ENCODE measurements at places on chromosomes 7 and 10.

DNA sequence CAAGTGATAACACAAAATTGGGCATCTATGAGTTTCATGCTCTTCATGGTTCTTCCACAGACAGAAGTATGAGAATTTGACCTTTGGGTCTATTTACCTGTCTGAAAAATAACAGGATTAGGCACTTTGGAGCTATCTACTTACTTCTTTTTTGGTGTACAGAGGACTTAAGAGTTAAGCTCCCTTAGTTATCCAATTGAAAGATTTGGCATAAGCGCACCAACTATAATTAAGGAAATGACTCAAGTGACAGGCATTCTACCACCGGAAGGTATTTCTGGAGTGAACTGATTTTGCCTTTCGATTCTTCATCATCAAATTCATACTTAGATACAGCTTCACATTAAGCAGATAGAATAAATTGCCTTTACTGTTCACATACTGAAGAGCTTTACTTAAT, 43.9 kb downstream of the IFIT5 start:
- no peak for DNase-seq

GRCh38 chr10:62261666-62262065, 7.0 kb downstream of the RTKN2 start:
- DNase-seq, result no peak

- no peak for DNase-seq
Measured at GRCh38 chr7:36088553-36088952, 64.5 kb upstream of the EEPD1 start.

- DNase-seq, result no peak
Measured at GRCh38 chr7:157702311-157703023, 365.7 kb downstream of the DNAJB6 start.

DNA sequence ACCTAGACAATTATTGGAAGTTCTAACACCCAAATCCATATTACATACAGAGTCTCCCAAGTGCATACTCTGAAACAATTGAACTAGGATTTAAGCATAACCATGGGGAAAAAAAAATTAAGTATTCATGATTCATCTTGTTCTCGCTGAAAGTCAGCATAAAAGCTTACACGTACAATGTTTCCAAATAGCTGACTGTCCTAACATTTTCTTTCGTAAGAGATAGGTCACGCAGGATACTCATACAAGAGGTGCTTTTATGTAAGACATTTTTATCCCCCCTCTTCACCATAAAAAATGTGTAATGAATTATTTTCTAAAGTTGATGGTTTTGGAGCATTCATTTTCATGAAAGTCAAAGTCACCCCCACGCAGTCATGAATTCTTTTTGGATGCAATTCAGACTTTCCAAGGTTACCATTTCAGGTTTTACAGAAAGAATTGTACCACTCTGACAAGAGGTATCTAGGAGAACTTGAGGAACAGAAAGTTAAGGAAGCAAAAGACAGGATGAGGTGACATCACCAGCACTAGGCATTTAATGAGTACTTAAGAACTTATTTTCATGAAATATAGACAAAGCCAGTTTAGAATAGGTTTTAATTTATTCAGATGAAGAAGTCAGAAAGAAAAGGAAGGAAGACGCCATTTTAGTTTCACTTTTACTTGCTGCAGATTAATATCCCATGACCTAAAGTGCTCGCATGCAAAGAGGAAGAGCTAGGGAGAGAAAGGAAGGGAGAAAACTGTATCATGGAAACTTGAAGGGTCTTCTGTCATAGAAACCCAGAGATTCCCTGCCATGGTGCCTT, 55.8 kb downstream of the TMEM26 start:
- DNase-seq, result no peak

DNA sequence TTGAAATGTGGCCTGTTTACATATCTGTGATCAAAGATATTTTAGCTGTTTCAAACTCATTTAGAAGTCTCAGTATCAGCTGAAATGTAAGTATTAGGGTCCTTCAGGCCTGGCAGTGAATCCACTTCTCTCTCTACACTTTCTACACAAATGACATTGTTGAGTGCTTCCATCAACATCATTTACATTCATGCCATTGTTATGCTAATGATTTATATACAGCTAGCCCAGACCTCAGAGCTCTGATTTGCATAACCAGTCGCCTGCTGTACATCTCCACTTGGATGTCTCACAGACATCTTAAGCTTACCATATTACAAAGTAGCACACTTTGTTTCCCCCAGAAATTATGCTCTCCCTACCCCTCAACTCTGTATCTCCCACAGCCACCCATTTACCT, 71.6 kb downstream of the GSDME start:
- DNase-seq, result no peak

- DNase-seq, result no peak
Measured at GRCh38 chr7:68963552-68963951, 634.7 kb upstream of the AUTS2 start.

- no peak for DNase-seq
Measured at GRCh38 chr7:7202375-7202720, 20.0 kb downstream of the C1GALT1 start.

DNA sequence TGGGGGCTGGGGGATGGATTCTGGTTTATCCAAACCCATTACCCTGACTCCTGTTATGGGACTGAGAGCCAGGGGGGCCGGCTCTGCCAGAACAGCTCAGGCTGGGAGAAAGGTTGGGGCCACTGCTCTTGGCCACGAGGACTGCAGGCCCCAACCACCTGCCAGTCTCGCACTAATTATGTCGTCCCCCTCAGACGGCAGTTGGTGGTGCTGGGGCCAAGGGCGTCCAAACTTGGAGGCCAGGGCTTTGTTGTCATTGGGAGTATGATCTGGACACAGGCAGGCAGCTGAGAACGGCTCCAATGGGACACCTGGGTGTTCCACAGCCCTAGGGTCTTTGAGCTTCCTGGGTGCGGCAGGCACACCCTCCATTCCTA, 34.7 kb downstream of the DRGX start:
- DNase-seq, result no peak

- no peak for DNase-seq
Measured at GRCh38 chr10:62402508-62402907, 28.3 kb downstream of the ZNF365 start.

GRCh38 chr10:105096316-105096715, 455.2 kb downstream of the SORCS3 start:
- DNase-seq, result no peak

- no peak for DNase-seq
Measured at GRCh38 chr10:63822496-63822895, 301.3 kb downstream of the REEP3 start.

DNA sequence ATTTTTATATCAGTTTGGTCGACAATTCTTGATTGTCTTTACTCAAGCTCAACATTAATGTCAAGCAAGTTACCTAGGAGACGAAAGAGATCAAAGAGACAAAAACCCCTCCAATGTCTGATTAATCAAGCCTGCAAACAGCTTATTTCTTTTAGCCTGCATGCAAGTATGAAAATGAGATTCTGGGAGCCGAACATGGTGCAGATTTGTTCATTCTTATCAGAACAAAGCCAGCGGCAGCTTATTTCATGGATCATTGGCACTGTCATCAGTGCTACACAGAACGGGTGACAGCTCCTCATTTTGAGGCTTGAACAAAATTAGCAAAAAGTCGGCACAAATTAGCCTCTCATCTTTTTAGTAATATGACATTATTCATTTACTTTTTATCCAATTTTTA, 26.5 kb downstream of the FAM204A start:
- no peak for DNase-seq

DNA sequence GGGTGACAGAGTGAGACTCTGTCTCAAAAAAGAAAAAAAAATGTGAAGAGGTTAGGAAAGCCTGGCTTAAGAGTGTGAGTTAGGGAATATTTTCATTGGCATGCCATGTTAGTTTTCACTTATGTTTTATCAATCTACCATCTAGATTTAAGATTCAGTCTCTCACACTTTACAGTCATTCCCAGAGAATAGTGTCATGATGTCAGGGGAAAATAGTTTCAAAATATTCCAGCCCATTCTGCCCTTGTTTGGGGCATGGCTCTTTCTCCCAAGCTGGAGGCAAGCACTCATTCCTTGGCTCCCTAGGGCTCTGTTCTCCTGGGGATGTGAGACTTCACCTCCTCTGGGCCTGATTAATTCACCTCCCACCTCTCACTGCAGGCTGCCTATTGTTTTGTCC, 331.5 kb downstream of the CXCL12 start:
- no peak for DNase-seq

GRCh38 chr10:72831696-72832409, 61.7 kb upstream of the OIT3 start:
- no peak for DNase-seq

- no peak for DNase-seq
Measured at GRCh38 chr7:69225259-69225943, 372.9 kb upstream of the AUTS2 start.

- DNase-seq, result no peak
Measured at GRCh38 chr7:30546596-30546995, 42.0 kb upstream of the GGCT start.

DNA sequence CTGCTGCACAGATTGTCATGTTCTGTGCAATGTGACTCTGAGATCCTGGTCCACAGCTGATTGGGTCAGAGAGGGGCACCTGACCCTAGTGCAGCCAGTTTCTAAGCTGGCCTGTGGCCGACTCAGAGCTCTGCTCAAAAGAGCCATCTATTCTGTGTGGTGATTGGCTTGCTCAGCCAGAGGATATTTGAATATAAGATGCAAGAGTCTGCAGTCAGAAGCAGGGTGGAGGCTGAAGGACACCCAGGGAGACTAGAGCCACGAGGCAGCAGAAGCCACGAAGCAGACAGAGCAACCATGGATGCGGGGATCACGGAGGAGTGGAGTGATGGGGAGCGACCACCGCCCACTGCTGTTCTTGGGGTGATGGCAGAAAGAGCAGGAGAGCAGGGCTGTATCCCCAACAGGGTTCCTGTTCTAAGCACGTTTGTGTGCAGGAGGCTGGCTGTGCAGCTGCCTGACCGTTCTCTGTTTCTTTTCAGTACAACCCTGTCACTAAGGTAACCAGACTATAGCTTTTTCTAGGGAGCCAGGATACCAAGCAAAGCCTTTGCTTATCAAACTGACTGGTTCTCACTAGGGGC, 19.5 kb upstream of the RHEB start:
- peak; percentile 95 for DNase-seq

DNA sequence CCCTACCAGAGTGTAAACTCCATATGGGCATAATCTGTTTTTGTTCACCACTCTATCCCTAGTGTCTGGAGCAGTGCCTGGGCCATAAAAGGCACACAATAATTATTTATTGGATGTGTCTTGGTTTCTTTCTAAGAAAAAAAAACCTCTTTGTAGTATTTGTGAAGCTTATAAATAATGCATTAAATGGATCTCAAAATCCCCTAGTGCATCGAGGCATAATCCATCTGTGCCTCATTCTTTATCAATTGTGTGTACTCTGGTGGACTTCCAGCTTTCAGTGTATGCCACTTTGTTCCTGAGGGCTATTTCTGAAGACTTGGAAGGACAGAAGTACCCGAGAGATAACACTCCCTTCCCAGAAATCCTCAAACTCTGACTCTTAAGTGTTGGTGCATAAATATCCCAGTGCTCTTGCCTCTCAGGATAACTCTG, 255.0 kb upstream of the PHYHIPL start:
- no peak for DNase-seq

DNA sequence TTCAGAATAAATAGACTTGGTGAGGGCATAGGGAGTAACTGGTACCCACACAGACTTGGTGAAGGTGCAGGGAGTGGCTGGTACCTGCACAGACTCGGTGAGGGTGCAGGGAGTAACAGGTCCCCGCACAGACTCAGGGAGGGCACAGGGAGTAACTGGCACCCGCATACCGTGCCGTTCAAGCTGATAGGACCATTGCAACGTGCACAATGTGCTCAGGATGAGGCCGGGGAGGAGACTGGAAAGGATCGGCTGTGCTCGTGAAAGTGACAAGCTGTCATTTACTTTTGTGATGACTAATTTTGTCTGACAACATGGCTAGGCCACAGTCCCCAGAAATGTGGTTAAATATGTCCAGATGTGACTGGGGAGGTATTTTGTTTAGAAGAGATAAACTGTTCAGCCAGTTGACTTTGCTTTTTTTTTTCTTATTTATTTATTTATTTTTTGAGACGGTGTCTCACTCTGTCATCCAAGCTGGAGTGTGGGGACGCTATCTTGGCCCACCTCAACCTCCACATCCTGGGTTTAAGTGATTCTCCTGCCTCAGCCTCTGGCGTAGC, 76.2 kb upstream of the NMT2 start:
- no peak for DNase-seq

DNA sequence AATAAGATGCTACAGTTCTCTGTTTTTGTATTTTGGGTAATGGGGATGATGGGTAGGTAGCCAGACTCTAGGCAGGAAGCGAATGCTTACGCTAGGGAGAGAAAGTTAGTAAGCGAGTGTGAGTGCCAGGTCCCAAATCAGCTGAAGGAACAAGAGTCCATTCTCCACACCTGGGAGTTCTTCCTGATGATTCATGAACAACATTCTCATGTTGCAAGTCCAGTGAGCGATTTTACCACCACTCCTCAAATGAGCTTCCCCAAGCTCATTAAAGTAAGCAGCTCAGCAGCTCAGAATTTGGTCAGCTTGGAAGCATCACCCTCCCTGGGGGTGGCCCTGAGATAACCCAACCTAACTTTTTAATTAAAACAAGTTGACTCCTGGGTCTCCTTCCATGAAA, 27.3 kb downstream of the SH3PXD2A start:
- DNase-seq, result no peak

DNA sequence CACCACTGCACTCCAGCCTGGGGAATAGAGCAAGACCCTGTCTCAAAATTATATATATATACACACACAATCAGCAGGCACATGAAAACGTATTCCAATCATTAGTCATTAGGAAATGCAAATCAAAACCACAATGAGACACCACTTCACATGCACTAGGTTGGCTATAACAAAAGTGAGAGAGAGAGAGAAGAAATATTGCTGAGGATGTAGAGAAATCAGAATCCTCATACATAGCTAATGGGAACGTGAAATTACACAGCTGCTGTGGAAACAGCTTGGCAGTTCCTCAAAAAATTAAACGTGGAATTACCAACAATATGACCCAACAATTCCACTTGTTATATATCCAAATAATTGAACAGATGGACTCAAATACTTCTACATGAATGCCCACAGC, 43.3 kb upstream of the CNNM1 start:
- no peak for DNase-seq

DNA sequence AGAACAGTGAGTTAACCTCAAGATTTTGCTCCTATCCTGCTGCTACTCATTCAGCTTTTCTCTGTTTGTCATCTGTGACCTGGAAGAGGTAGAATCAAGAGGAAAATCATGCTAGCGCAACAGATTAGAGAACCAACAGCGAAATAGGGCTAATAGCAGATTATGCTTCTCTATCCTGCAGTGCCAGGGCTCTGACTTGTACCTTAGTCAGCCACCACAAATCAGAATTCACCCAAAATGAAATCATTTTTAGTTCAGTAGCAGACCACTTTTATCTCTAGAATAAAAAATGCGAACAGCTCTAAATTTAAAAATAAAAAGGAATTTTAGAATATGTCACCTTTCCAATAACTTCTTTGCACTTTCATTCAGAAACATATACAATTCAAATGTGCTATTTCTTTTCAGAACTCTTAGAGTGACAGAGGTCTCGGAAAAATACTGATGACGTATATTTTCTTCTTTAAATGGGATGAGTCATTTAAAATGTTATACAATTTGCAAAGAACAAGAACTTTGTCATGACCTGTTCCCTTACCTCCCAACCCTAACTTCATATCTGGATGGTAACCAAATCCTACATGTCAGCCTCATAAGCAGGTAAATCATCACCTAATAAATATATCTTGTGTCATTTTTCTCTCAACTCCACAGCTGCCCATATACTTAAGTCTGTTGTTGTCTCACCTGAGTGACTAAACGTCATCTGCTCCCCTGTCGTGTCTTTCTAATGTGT, 896.4 kb downstream of the PCDH15 start:
- DNase-seq, result no peak

All from C1 segment of cervical spinal cord (tissue), 14 donors.